ENCODE measurements at places on chromosomes 5 and 9.

DNA sequence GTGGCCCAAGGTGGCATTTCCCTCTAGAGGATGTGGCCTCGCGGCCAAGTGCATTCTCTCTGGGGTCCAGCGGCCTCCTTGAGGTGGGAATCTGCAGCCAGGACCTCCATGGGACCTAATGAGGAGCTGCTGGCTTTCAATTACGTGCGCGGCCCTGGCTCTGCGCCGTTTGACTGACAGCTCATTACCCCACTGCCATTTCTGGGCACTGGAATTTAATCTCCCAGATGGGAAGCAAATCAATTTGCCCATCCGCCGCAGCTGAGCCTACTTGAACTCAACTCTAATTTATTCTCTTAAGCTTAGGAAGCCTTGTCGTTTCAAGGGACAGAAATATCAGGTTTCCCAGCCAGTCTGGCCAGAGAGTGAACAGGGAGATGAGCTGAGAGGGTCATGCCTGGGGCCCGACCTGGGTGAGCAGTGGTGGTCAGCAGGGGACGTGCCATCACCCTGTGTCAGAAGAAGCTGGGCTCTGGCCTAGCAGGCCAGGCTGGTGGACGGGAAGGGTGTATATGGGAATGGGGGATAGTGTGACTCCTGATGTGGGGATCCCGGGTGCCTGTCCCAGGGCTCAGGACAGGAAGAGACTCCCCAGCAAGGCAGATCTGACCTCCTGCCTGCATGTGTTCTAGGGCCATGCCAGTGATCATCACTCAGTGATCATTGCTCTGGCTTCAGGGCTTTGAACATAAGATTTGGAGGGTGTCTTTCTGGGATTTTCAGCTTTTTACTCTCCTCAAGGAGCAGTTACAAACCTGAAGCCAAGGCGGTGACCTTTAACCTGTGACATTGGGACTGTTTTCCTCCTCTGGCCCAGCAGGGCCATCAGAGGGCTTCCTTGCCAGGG lies 69.7 kb downstream of the MACROH2A1 start:
- no peak for DNase-seq

GRCh38 chr9:83355024-83355444 lies 183.2 kb downstream of the FRMD3 start:
- DNase-seq: no peak

DNA sequence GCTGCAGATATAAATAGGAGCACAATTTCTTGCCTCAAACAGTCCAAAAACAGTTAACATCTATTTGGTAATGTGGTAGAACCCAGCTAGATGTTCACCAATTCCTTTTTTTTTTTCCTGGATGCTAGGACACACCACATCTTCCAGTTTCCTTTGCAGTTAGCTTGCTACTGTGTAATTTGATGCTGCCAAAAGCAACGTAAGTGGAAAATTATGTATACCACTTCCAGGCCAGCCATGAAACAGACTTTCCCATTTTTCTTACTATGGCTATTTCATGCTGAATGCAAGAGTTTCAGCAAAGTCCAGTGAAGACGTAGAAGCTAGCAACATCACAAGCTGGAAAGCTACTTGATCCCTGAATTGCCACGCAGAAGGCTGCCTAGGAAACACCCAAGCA lies 667.2 kb downstream of the TLE1 start:
- DNase-seq: no peak

DNA sequence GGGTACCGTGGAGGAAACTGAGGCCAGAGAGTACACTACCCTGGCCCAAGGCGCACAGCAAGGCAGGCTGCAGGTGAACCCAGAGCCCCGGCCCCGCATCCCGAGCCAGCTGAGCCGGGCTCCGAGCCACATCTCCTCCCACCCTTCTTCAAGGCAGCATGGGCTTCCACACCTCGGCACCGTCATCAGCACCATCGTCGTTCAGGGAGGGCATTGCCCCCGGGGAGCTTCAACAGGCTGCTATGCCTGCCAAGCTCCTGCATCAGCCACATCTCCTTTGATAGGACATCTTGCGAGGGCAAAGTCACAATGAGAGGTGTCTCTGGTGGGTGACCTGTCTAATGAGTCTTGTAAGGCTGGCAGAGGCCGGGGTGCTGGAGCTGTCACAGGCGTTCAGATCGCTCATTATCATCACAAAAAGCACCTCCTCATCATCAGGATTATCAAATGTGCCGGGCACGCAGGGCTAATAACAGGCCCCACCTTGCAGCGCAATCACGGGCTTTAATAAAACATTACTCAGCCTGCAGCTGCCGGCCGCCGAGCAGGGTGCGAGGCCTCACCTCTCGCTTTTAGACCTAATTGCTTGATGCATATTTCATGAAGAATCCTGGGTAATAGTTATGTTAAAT lies 20.0 kb upstream of the SLC25A51 start:
- no peak for DNase-seq

GRCh38 chr9:71147368-71147767 lies 25.9 kb upstream of the TRPM3 start:
- DNase-seq: no peak

DNA sequence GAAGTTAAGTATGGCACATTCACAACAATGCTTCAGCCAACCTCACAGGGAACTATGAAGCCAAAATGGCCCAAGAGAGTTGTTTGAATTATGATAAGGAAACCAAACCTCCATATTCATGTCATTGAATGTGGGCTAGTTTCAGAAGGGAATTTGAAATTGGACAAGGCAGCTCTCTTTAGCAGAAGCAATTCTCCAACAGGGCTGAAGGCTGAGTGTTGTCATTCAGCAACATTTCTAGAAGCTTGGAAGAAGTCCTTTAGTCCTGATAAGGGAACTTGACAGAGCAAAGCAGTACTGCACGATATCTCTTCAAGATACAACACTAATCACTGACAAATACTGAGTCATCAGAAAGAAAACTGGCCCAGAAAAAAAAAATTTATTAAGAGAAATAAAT lies 115.4 kb downstream of the SLC25A46 start:
- DNase-seq: no peak

DNA sequence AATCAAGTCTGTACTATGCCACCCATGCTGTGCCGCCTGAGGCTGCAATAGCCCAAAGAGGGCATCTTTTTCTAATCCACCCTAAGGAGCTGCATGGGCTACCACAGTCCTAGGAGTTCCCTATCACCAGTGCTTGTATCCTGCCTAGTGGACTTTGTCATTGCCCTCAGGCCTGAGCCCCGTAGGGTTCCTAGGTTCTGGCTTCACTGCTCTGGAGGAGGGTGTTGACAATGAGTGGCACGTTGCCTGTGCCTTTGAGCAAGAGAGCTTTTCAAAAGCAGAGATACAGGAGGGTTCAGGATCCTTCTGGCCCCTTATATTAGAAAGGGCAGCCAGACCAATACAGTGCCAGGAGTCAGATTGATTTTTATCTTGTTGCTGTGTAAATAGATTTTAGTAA lies 93.0 kb downstream of the PRDM6 start:
- DNase-seq: no peak

DNA sequence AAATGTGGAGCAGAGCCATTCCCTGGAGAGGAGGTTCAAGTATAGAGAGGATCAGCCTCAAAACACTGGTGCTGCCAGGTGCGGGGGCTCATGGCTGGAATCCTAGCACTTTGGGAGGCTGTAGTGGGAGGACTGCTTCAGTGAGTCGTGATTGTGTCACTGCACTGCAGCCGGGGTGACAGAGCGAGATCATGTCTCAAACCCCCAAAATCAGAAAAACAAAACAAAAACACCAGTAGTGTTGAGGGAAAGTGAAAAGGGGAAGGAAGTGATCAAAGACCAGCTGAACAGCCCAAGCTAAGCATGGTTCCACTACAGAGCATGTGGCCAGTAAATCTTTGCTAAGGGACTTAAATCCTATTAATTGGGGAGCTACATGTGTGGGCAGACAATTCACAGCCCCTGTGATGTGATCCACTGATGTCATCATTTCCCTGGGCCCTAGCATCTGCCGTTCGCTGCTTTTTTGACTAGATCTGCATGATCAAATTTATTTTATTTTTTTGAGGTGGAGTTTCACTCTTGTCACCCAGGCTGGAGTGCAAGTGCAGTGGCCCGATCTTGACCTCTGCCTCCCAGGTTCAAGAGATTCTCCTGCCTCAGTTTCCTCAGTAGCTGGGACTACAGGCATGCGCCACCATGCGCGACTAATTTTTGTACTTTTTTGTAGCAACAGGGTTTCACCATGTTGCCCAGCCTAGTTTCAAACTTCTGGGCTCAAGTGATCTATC lies 2.7 kb upstream of the PCBD2 start:
- DNase-seq: no peak

DNA sequence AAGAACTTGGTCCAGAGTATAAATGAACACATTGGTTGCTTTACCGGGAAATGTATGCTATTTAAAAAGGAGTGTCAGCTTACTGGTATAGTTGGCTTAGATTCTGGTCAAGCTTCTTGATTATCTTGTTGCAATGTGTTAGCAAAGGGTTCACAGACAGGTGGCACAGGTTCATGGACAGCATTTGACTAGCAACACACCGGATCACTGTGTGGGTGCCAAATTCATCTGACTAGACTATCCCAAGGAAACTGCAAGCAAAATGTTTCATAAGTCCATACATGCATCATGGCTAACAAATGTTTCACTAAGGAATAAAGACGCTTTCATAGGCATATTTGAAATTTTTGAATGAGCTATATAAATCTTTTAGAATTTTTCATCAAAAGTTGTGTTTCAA lies 274.1 kb downstream of the PLK2 start:
- DNase-seq: no peak

DNA sequence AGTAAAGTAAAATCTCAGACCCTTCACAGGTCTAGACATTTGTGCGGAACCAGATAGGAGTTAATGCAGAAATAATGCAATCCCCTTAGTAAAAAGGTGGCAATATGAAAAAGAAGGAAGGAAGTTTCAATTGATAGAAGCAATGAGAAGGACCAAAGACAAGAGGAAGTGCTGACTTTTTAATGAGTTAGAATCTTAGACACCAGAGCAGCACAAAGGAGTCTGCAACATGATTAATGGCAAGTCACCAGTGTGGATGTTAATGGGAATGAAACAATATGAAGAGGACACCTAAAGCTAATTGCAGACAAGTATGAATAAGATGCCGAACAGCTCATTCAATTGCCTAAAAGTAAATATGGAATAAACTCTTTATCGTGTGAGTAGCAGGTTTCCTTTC lies 50.9 kb downstream of the MEGF9 start:
- DNase-seq: no peak

GRCh38 chr5:133433641-133434040 lies 178.7 kb downstream of the FSTL4 start:
- no peak for DNase-seq

DNA sequence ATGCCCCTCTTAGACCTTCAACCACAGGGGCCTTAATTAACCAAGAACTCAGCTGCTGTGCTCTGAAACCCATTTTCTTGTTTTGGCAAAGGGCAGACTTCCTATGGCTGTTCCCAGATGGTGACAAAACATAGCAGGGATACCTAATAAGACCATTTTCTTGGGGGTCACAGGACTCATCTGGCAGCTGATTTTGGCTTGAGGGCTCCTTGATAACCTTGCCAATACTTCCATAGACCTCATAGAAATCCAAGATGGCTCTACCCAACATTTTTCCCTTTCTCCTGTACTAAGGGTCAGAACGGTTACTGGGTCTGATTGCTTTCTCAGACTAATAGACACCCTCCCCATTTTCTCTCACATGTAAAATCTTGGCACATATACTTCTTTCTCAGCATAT lies 757.7 kb upstream of the SEMA6A start:
- DNase-seq: no peak

- DNase-seq: no peak
Observed at GRCh38 chr5:29277642-29278041, 1915.8 kb upstream of the CDH6 start.

GRCh38 chr5:176438959-176439757 lies 9.0 kb upstream of the FAF2 start:
- no peak for DNase-seq

DNA sequence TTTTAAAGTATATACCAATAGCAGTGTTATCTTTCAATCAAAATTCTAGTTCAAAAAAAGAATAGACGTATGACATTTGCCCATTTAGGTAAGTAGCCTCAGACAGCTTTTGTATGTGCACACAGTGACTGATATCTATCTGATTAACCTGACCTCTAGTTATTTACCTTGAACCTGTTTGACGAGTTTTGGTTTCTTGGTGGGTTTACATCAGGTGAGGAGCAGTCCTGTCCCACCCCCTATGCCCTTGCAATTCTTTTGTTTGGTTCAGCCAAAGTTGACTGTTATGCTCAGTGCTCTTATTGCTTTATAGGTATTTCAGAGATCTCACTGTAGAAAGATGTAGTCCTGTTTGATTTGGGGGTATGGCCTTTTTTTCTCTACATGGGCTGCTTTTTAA lies 147.2 kb downstream of the ISOC1 start:
- no peak for DNase-seq

DNA sequence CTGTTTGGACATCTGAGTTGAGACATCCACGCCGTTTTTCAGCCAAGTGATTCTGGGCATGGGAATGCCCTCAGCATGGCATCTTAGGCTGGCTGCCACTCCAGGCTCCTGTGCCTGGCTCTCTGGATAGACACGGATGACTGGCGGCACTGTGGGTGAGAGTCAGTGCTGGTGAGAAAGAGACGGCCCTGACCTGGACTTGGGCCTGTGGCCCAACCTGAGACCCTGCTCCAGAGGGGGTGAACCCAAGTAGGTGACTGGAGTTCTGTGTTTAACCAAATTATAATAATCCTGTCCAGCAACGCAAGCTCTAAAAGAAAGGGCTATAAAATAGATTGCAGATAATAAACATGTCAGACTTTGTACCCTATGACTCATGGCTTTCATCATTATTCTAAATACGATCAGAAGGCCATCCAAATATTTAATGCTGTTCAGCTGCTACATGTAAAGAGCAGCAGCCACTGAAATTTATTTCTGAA lies 173.9 kb downstream of the HSPA4 start:
- no peak for DNase-seq

DNA sequence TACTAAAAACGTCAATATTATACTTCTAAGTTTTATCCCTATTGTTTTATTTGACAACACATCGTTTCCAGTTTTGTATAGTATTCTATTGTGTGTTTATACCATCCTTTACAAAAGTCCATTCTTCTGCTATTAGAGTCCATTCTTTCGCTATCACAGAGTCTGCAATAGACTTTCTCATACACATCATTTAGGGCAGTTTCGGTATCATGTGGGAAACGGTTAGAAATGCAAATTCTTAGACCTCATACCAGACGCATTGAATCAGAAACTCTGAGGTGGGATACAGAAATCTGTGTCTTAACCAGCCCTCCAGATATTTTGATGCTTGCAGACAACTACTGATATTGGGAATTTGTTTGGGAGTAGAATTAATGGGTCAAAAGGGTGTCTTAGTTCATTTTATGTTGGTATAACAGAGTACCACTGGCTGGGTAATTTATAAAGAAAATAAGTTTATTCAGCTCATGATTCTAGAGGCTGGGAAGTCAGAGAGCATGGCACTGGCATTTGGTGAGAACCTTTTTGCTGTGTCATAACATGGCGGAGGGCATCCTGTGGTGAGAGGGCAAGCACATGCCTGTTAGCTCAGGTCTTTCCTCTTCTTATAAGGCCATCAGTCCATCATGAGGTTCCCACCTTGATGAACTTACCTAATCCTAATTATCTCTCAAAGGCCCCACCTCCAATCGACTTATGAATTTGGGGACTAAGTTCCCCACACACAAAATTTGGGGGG lies 21.1 kb downstream of the CARTPT start:
- no peak for DNase-seq

Measured in NCI-H1092 (cell line).